Stimulated activated CD4-positive, alpha-beta T cell treated with anti-CD3 and anti-CD28 coated beads, Interleukin-2, amount 100 ng/mL, for 24 hours (primary cell): ENCODE measurements at places on chromosomes 5 and 9.

DNA sequence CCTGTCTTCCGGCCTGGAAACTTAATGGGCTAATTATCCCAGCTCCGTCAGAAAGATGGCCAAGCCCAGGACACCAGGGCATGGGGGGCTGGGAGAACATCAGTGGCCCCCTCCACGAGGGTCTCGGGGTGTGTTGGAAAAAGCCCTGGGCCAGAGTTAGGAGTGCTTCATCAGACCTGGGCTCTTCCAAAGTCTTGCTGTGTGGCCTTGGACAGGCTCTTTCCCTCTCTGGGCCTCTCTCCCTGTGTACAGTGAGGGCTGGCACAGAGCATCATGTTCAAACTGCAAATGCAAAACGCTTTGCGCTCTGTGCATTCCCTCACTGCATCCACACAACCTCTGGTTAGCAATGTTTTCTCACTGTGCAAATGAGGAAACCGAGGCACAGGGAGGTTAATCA, 48.3 kb downstream of the ASS1 start:
- DNase-seq = no peak

GRCh38 chr5:65382582-65382981, 99.1 kb downstream of the ADAMTS6 start:
- no peak for DNase-seq

DNA sequence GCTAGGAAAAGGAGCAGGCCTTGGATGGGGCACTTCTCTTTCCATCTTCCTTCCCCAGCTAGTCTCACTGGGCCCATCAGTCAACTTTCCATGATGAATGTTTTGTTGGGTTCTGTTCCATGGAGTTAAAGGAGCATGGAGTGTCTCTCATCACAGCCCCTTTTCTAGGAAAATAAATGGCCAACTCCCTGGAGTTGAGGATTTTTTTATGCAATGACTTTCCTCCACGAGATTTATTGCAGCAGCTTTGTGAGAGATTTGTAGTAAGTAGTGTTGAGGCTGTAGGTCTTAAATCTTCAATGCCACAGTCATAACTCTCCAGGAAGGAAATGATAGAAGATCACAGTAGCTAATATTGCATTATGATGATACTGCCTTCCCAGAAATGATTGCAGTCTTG, 45.6 kb upstream of the SLC44A1 start:
- DNase-seq = no peak

DNA sequence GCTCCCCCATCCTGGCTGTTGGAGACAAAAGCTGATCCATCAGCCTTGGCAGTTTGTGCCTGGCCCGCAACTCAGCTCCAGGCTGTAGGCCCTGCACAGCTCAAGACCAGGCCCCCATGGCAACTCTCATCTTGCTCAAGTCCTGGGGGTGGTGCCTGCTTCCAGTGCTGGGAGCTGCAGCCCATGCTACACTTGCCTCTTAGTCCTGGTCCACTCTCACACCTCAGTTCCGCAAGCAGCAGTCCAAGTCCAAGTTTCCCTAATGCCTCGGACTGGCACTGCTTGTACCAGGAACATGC, 14.2 kb downstream of the AHRR start:
- DNase-seq = no peak

DNA sequence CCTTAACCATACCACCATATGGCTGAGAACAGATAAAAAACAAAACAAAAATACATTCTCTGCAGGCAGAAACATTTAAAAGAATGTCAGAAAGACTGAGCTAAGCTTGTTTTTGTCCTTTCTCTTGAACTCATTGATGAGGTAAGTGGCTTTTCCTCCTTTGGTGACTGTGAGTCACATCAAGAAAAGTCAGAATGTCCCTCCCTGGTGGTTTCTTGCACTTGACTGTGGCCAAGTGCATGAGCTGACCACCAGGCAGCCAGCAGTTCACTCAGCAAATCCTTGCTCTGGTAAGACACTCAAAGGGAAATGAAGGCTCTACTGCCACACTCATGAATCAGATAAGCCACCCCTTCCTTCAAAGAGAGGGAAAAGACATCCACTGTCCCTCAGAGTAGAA, 970.9 kb downstream of the TAF11L14 start:
- no peak for DNase-seq

DNA sequence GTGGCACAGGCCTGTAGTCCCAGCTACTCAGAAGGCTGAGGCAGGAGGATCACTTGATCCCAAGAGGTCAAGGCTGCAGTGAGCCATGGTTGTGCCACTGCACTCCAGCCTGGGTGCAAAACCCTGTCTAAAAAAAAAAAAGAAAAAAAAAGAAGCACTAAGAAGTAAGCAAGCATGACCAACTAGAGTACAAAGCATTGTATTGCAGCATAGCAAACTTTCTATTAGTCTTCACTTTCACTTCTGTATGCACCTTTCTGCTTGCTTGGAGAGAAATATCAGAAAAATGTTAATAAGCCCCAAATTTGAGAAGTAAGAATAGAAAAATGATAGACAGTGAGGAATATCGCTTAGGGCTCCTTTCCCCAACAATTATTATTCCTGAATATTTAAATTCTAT, 497.7 kb upstream of the WWC1 start:
- DNase-seq = no peak

- no peak for DNase-seq
These were observed 54.2 kb downstream of the LMNB1 start for GRCh38 chr5:126831156-126831555.
